ENCODE measurements at places on chromosomes 6 and 20.

DNA sequence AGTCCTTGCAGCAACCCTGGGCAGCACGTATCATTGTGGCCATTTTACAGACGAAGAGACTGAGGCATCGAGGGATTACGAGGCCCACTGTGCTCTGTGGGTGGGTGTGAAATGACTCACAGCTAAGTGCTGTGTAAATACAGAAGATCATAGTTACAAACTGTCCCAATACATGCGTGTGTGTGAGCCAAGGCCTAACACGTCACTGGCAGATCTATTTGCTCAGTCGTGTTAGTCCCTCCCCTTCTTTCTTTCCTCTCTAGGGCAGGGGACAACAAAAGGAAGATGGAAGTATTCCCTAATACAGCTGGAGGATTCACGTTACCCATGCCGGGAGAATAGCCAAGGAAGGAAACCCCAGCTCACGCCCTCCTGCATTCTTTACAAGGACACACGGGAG lies 175.9 kb downstream of the CDC5L start:
- no peak for DNase-seq

DNA sequence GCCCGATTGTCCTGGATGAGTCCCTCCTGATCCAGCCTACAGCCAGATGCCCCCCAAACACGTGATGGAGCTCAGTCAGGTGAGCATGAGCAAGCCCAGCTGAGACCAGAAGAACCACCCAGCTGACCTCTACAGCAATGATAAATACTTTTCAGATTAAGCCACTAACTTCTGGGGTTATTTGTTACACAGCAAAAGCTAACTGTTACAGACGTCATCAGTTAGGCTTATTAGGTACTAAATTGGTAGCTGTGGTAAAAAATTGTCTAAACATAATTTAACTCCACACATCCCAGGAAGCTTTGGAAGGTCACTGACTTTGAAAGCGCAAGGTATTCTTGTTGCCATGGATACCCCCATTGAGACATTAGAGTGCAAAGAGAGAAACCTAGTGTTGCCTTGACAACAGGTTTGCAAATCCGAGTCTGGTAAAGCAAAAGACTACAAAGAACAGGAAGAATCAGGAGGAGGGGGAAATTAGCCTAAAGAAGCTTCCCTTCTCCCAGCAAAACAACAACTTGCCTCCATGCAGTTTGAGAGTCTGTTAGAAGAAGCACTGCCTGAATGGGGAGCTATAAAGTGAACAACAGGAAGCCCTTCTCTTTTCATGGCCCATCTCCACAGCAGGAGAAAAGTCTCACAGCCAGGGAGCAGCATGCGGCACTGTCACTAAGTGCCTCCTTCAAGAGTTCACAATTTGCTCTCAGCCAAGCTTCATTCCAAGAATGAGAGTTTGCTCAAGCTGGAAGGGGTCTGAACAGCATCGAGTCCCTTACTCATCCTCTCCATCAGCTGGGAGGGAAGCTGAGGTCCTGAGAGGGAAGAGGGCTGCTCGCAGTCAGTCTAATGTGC lies 41.7 kb upstream of the ZNF831 start:
- DNase-seq: no peak

DNA sequence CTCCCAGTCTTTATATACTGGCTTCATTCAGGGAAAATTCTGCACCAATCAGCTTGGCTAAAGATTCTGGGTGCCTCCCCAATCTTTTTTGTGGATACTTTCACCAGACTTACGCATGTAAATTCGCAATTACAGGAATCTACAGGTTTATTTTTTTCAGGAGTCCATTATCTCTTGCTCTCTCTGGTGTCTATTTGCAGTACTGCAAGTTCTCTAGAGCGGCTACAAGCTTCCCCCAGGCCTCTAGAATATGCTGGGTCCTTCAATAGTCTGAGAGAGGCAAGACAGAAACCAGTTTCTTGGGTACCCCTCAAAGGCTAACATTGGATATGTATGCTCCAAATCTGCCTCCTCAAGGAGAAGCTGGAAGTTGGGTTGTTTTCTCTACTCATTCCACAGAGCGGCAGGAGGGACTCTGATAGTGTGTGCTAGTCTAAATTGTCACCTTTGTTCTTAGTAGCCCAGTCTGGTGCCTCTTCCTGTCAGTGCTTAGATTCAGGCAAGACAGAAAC lies 58.5 kb downstream of the SUN5 start:
- DNase-seq: no peak

DNA sequence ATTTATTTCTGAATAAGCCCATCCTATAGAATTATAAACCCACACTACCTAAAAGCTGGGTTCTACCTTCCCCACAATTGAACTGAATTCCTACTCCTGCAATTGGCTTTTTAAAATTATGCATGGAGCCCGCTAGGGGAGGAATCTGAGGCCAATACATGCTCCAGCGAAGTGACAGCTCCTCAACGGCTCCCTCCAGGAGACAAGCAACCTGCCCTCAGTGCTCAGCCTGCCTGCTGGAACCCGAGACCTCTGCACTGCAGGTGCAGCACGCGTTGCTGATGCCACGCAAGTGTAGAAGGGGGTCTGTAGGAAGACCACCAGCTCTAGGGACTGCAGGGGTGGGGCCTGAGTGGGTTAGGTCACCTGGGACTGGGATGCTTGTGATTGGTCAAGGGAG lies 170.2 kb upstream of the CDYL start:
- no peak for DNase-seq

GRCh38 chr6:144659202-144660182 lies 374.4 kb downstream of the UTRN start:
- no peak for DNase-seq

DNA sequence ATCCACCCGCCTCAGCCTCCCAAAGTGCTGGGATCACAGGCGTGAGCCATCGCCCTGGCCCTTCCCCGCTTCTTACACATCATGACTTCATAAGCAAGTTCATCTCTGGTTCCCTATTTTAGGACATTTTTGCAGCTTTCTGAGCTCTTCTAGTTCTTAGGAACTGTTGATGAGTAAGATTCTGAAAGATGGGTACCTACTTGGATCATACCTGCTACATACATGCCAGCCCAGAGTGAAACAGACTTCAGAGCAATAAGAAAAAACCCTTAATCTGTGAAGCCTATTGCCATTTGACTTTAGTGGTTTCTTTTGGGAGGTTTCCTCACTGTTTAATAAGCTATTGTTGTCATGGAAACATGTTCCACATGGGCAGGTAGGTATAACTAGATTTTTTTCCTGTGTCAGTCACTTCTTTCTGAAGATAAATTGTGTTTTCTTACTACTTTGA lies 27.9 kb upstream of the TMEM217 start:
- DNase-seq: peak; percentile 31

- DNase-seq: no peak
These were observed 102.4 kb downstream of the CDH26 start for GRCh38 chr20:60060593-60060992.

DNA sequence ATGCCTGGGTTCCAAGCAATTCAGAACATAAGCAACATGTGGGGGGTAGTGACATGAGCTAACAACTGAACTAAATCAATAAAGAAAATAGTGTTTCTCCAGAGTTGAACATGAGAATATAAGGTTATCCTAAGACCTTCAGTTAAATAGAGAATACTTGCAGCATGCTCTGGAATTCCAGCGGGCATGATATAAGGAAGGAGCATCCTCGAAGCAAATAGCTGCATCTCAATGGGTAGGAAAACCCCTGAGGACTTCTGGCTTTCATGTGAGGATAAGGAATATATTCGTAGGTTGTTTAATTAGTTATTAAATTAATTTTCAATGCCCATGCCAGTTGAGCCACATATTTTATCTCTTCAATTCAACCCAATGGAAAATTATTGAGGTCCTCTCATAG lies 631.2 kb upstream of the EPHA7 start:
- DNase-seq: no peak

- no peak for DNase-seq
These were observed 61.0 kb downstream of the PXDC1 start for GRCh38 chr6:3690506-3690905.

- no peak for DNase-seq
These were observed 246.7 kb downstream of the DLL1 start for GRCh38 chr6:170043881-170044790.

DNA sequence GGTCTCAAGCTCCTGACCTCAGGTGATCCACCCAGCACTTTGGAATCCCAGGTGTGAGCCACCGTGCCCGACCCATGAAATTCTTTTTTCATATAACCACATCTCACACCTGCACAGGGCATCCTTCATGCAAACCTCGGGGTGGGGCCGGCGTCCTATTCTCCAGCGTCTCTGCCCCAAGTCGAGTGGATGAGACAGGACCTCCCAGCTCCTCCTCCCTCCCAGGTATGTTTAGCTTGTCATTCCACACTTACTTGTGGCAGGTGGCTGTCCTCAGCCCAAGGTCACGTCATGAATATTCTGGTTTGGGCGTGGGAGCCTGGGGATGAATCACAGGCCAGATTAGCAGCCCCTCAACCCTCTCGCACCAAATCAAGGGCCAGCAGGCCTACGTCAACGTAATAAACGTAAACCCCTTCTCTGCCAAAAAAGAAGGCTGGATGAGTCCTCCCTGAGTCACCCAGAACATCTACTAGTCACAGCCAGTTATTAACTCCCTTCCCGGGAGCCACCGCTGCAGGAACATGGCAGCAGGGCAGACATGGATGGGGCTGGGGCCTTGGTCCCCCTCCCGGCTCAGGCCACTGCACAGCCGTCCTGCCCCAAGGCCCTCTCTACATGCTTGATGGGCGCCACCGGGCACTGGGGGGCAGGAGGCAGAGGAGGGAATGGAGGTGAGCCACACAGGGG lies 91.7 kb downstream of the YTHDF1 start:
- DNase-seq: no peak

DNA sequence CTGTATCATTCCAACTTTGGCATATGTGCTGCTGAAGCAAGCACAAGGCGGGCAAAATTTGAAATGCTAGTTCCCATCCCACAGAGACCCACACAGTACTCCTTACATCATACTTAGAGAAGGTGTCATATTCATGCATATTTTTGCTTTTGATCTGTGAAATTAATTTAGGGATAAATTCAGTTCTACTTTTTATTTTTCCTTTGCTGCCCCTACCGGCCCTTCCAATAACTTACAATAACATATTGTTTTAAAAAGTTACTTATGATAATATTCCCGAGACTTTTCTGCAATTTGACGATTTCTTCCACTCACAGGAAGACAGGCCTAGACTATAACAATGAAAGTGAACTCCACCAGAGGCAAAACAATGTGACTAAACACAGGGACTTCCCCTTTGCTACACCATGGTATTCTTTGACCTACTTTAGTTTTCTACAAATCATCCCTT lies 35.0 kb downstream of the SESN1 start:
- DNase-seq: no peak

DNA sequence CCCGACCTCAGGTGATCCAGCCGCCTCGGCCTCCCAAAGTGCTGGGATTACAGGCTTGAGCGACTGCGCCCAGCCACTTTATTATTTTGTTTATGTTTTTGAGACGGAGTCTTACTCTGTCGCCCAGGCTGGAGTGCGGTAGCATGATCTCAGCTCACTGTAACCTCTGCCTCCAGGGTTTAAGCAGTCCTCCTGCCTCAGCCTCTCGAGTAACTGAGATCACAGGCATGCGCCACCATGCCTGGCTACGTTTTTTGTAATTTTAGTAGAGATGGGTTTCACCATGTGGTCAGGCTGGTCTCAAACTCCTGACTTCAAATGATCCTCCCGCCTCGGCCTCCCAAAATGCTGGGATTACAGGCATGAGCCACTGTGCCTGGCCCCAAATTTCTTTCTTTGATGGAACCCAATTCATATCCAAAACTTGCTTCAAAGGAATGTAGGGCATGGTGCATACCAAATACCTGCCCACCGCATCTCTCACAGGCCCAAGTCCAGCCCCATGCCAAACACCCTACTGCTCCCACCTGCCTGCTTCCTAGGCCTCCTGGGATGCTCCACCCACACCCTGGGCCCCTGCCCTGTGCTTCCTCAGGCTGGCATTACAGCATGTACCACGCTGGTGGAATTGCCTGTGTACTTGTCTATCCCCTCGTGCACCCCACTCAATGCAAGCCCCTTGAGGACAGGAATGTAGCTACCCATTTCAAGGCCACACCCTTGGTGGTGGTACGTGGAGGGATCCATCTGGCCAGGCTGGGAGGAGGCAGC lies 4.9 kb upstream of the HMGA1 start:
- no peak for DNase-seq

GRCh38 chr20:47146686-47147085 lies 209.8 kb downstream of the ZMYND8 start:
- no peak for DNase-seq

DNA sequence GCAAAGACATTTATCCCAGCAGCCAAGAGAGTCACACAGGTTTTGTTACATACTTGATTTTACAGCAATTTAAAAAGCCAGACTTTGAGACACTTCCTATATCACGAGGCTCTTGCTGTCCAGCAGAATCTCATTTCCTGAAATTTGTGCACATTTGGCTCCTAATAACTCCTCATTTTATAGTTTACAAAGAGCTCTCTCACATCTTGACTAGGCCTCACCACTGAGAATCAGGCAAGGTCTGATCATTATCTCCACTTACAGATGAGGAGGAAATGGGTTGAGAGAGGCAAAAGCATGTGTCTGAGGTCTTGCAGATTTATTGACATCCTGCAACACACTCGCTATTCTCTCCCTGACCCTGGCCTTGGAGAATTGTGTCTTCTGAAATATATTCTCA lies 426.8 kb downstream of the MAFB start:
- DNase-seq: no peak

GRCh38 chr6:88248709-88249321 lies 82.7 kb upstream of the CNR1 start:
- DNase-seq: no peak
